ENCODE measurements at places on chromosomes 12 and 14. TPM values are rescaled to one million over a fixed set of nuclear protein-coding genes. Genes with fewer than 3 reads are reported as not detected.

The KRT74 gene
- not detected for total RNA-seq

The SALL2 gene
- total RNA-seq = 6.3 TPM

The ZDHHC22 gene
- total RNA-seq = not detected

The IL23A gene
- total RNA-seq = 18.5 TPM

The MDM1 gene
- 13.6 TPM for total RNA-seq

The STYK1 gene
- total RNA-seq = not detected

The FBLN5 gene
- total RNA-seq = 4.7 TPM

The HOXC12 gene
- not detected for total RNA-seq

The SLC25A47 gene
- not detected for total RNA-seq

The ATL1 gene
- total RNA-seq = 0.82 TPM

The LRRC43 gene
- not detected for total RNA-seq

The SLC5A8 gene
- not detected for total RNA-seq

The SLC22A17 gene
- total RNA-seq = 5.3 TPM

The CATSPERB gene
- total RNA-seq = 0.07 TPM

The ITGB7 gene
- total RNA-seq = 77.6 TPM

The DERA gene
- total RNA-seq = 35.7 TPM

The TMEM179 gene
- 0.32 TPM for total RNA-seq

The PLEKHG7 gene
- total RNA-seq = not detected

The TAS2R9 gene
- not detected for total RNA-seq

The SLC2A14 gene
- total RNA-seq = 0.25 TPM

The PTPRQ gene
- not detected for total RNA-seq

The RESF1 gene
- total RNA-seq = 78.8 TPM

The AQP6 gene
- not detected for total RNA-seq

The GYS2 gene
- not detected for total RNA-seq

The NEMP1 gene
- total RNA-seq = 81.1 TPM

Data from activated CD4-positive, alpha-beta T cell treated with anti-CD3 and anti-CD28 coated beads for 36 hours (primary cell).